ENCODE measurements at places on chromosomes 2 and 18.

GRCh38 chr2:119122663-119123062 lies 35.9 kb downstream of the C1QL2 start:
- no peak for DNase-seq

- DNase-seq, result peak; percentile 73
These were observed 56.5 kb downstream of the TTC39C start for GRCh38 chr18:24071029-24071428.

GRCh38 chr2:136331226-136331625 lies 213.3 kb upstream of the CXCR4 start:
- DNase-seq, result no peak

GRCh38 chr2:121596221-121597080 lies 52.8 kb downstream of the CLASP1 start:
- DNase-seq, result no peak

DNA sequence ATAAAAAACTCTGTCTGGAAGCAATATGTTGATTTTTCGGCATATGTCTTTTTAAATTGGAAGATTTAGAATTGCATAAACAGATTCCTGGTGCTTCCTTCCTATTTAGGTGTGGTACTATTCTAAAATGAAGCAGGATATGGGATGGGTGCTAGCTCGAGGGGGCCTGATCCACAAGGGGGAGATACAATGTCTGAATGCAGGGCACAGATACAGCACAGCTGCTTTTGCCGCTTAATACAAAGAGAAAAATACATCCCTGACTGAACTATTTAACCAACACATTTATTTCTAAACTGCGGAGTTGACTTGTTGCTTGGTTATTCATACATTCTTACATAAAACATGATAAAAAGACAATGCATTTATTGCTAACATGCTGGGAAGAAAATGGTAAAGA lies 169.1 kb downstream of the TMEFF2 start:
- DNase-seq, result no peak

GRCh38 chr2:121897335-121897970 lies 142.0 kb downstream of the TSN start:
- no peak for DNase-seq

DNA sequence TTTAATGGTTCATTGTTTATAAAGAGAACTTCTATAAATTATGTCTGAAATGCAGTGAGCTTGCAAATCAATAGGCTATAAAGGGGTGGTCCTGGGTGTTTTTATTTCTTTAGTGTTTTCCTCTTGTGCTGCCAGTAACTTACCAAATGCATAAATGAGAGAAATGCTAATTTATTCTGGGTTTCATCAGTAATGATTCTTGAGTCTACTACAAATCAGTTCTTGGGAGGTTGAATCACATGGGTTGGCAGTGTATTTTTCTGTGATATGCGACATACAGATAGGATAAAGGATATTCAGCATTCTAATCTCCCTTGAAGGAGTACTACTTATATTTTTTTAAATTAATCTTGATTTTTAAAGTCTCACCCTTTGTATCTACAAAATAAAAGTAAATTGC lies 170.1 kb upstream of the UNC80 start:
- DNase-seq, result no peak

DNA sequence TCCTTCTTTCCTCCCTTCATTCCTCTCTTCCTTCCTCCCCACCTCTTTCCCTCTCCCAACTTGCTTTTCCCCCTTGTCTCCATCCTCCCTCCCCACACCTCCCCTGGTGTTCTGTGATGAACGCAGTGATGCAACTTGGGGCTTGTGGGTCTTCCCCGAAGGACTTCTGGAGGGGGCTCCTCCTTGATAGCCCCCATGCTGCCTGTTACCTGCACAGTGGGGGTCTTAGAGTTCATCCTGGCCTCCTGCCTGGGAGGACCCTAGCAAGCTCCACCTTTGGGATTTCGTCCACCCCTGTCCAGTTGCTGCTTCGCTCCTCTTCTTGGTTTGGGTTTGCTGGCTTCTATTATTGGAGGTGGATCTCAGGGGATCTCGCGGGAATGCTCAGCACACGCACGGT lies 43.7 kb upstream of the AFF3 start:
- no peak for DNase-seq

DNA sequence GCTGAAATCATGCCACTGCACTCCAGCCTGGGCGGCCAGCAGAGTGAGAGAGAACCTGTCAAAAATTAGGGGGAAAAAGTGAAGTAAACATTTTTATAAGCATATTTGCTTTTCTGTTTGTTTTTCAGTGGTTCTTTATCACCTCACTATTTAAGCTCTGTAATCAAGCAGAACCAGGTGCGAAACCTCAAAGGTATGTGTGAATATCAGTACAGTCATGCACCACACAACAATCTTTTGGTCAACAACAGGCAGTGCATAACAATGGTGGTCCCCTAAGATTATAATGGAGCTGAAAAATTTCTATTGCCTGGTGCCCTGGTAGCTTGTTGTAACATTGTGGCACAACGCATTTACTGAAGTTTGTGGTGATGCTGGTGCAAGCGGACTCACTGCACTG lies 167.4 kb upstream of the STON1 start:
- no peak for DNase-seq

GRCh38 chr2:157538064-157538463 lies 90.6 kb downstream of the ACVR1C start:
- DNase-seq, result no peak

DNA sequence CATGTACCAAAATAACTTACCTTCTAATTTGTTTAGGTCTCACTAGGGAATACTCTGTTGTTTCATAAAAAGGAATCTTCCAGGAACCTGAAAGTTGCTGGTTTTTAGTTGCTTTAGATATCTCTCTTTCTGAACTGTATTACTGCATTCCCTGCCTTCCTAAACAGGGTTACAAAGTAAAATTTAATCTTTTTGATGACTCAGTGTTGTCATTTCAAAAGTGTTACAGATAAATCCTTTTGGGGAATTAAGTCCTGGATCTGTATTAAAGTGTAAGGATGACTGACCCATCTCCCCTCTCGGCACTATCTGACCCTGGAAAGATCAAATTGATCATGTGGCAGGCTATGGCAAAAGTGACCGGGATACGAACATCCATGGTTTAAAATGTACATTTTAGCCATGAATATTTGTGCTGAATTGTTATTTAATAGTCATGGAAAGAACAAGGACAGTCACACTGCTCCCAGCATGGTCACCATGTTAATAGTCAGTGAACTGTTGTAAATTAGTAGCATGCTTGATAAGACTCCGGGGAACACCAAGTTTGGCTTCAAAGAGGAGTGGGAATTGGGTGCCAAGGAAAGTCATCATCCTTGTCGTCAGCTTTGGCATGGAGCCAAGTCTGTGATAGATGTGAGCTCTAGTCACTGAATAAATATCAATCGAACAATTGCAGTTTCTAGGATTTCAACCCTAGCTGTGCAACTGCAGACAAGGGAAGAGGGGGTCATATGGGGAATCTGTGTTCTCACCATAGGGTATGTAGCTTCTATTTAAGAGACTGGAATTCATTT lies 4.2 kb downstream of the PLEKHA3 start:
- peak; percentile 59 for DNase-seq

- no peak for DNase-seq
These were observed 62.1 kb upstream of the THSD7B start for GRCh38 chr2:136703214-136703613.

GRCh38 chr2:28009732-28010131 lies 119.2 kb downstream of the BABAM2 start:
- no peak for DNase-seq

GRCh38 chr18:44943311-44943881 lies 262.7 kb downstream of the SETBP1 start:
- no peak for DNase-seq

GRCh38 chr2:43078781-43079755 lies 147.3 kb downstream of the ZFP36L2 start:
- DNase-seq, result no peak

GRCh38 chr2:184597571-184597991 lies 748 bp upstream of the ZNF804A start:
- DNase-seq, result no peak

DNA sequence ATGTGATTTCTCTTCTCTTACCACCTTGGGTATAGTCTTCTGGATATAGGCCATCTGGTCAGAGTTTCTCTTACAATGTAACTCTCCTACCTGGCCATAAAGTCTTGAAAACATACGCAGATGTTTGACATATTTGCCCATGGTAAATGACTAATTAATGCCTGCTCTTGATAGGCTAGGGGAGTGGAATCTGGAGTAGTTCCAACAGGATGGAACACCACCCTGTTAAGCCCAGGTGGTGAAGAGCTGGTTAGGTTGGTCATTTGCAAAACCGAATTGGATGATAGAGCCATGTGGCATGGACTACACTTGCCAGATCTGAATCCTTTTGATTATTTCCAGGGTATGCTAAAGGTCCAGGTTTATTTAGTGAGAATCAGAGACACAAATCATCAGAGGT lies 36.5 kb downstream of the HADHB start:
- no peak for DNase-seq

- no peak for DNase-seq
These were observed 83.0 kb downstream of the STPG4 start for GRCh38 chr2:47072018-47072691.

DNA sequence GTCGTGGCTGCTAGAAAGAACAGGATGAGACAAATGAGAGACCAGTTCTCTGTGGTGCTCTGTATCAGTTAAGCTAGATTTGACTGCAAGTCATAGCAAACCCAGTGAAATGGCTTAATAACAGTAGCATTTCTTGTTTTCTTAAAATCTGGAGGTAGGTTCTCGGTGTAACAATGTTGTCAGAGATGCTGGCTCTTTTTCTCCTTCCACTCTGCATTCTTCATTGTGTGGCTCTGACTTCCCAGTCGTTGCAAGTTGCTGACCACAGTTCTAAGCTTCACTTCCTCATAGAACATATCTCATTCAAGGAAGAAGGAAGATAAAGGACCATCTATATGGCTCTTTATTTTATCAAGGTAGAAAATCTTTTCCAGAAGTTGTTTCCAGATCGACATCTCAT lies 7.9 kb upstream of the CKAP2L start:
- DNase-seq, result no peak

All from left lobe of liver (tissue), 2 donors.